ENCODE measurements at places on chromosomes 7 and 10.

DNA sequence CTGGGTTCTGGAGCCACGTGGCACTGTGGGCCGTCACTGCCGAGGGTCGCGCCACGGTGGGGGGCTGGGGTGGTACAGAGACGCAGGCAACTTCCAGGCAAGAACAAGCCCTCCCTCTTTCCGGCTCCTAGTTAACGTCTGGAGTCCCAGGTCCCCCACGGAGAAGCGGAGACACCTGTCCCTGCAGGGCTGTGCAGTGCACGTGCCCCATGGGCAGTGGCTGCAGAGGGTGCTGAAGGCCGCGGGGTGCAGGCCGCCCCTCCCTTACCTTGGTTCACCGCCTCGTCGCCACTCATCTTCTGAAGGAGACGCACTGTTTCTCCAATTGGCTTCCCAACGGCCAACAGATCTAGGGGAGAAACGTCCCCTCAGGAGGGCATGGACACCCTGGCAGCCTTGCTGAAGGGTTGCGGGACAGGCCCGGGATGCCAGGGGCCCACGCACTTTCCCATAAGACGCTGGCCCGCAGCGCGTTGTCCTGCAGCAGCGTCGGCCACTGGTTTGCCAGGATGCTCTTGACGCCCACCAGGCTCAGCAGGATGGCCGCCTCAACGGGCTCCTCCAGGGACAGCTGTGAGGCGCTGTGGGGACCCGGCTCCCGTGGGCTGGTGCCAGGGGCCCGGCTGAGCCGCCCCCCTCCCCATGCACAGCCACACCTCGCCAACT, 24.3 kb upstream of the NKX6-2 start:
- DNase-seq, result no peak

GRCh38 chr7:148611692-148612091, 21.1 kb downstream of the C7orf33 start:
- no peak for DNase-seq

GRCh38 chr10:48477616-48478015, 127.3 kb downstream of the ARHGAP22 start:
- no peak for DNase-seq

GRCh38 chr7:28433699-28434219, 21.4 kb downstream of the CREB5 start:
- DNase-seq, result no peak

GRCh38 chr10:77301305-77301730, 336.3 kb downstream of the KCNMA1 start:
- DNase-seq, result no peak

- no peak for DNase-seq
Measured at GRCh38 chr7:133491201-133491691, 238.4 kb downstream of the EXOC4 start.

GRCh38 chr10:31808258-31809218, 120.1 kb downstream of the ARHGAP12 start:
- no peak for DNase-seq

GRCh38 chr7:19144661-19145433, at the start of gene FERD3L:
Gene FERD3L, minus strand, starts transcription at chr7:19145421. Its CDS starts 59 bp downstream, at chr7:19145362.
- no peak for DNase-seq

GRCh38 chr7:143352531-143353002, 9.9 kb downstream of the FAM131B start:
- no peak for DNase-seq

- peak; percentile 44 for DNase-seq
Measured at GRCh38 chr7:92833766-92834506, 2.4 kb downstream of the CDK6 start.

GRCh38 chr10:1183033-1183396, 126.8 kb downstream of the WDR37 start:
- DNase-seq, result no peak

DNA sequence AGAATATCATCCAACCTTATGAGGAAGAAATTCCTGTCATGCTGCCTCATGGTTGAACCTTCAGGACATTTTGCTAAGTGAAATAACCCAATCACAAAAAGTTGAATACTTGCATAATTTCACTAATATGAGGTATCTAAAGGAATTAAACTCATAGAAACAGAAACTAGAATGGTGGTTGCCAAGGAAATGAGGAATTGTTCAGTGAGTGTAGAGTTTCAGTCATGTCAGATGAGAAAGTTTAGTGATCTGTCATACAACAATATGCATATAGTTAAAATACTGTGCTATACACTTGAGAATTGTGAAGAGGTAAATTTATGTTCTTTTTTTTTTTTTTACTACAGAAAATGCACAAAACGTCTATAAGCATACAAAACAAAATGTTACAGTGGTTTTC, 60.7 kb downstream of the R3HCC1L start:
- no peak for DNase-seq

- no peak for DNase-seq
Measured at GRCh38 chr7:64223366-64223765, 4.9 kb upstream of the ZNF679 start.

DNA sequence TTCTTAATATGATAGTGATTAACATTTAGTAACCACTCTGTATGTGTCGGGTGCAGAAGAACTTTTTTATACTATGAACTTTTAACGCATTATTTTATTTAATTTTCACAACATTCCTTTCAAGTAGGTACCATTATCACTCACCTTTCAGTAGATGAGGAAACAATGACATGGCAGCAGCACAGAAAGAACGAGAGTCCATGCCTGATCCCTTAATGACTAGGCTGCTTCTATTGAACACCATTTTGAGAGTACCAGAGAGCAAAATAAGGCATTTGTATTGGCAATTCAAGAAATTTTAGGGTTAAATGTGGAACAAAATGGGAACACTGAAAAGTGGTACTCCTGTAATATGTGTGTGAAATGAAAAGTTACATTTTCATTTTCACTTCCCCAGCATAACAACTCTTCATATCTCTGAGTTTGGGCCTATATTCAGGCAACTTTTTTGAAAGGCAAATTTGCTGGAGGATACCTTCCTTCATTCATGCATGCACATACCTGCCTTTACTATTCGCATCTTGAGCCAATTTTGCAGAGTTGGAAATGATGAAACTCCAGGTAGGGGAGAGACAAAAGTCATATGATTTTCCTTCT, 12.8 kb downstream of the LRRN3 start:
- DNase-seq, result no peak

GRCh38 chr7:7220821-7221220, 38.5 kb downstream of the C1GALT1 start:
- no peak for DNase-seq

DNA sequence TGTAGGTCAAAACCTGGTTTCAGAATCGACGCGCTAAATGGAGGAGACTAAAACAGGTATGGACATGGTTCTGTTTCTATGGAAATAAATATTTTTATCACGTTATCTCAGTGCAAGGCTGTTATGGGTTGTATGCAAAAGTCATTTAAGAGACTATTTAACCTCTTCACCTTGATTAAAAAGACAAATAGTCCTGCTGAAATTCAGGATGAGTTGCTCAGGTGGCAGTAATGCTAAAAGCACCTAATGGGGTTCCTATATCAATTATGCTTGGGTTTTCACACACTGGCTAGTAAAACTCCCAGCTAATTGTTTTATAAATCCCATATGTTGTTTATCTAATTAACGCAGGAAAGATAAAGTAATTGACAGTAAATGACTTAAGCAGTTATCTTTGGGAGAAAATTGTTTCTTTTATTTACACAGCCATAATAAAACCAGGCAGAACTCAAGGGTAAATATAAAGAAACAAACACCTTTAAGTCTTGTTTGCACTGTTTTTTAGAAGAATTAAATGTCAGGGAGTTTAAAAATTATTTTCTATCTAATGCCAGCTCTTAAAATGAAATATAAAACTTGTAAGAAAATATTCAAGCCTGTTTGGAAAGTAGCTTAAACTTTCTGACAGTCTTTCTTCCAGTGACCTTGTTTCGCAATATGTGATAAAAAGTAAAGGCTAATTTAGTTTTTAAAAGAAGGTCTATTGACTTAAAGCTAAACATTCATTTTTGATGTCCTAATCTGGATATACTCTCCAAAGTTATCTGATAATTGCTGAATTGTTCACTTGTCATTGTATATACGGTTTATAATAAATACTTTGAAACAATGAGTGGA, 3.2 kb downstream of the HHEX start:
- no peak for DNase-seq

DNA sequence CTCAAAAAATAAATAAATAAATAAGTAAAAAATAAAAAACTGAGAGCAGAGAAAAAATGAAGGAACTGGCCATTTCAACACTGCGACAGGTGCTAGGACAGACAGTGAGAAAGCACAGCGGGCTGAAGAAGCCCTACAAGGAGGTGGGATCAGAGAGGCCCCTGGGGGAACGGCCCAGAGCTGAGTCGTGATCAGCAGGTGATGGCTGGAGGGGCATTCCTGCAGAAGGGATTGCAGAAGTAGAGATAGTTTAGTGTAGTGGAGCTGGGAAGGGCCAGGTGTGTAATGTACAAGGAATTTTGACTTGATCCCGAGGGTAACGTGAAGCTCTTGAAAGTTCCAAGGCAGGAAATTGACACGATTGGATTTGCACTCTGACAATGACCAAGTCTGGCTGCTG, 112.1 kb downstream of the CUL2 start:
- no peak for DNase-seq

DNA sequence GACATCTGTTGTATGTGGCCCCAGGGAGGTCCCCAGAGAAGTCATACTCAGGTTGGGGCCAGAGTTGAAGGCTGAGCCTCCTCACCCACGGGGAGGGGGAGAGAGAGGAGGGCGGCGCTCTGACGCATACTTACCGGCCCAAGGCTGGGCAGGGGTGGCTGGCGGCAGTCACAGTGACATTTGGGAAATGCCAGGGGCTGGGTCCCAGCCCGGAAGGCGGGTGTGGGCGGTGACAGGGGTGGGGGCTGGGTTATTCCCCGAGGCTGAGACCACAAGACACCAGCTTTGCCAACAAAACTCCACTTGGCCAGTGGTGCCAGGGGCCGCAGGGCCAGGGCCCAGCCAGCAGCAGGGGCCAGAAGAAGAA, 41.1 kb downstream of the RASGEF1A start:
- no peak for DNase-seq

DNA sequence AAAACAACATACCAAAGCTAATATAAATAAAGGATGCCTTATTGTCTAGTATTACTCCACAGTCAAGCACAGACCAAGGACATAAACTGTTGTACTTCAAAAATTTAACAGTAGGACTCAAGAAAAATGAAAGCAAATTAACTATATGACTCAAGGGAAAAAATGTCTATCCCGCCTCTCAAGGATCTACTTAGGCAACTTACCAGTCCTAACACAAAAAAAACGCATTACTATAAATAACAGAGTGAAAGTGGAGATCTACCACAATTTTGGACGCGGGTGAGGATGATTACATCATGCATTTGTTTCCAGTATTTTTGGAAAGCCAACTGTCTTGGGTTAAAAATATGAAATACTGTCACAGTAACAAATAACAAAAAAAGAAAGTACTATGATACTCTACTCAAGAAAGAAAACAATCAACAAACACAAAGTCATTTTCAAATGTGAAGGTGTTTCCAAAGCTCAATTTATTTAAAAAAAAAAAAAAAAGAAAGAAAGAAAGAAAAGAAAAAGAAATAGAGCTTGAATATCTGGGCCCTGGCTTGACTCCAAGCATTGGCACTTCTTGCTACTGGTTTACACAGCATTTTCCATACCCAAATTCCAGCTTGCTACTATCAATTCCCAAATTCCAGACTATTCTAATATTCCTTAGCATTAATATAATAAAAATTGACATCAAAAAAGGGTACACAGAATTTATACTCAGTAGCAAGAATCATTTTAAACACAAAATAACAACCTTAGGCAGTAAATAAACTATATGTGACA, 99.4 kb downstream of the RSU1 start:
- no peak for DNase-seq

DNA sequence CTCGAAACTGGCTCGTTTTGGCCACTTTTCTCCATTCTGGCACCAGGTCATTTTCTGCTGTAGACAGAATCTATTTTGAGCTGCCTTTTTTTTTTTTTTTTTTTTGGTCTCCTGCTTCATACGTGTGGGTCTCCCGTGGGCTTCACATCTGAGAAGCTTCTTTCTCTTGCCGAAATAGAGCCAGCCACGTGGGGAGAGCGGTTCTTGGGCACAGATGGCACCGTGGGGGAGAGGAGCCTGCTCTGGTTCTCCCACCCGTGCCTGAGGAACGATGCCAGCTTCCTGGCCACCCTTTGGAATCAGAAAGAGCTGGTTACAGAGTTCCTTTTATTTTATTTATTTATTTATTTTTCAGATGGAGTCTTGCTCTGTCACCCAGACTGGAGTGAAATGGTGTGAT, 48.7 kb upstream of the OCM2 start:
- no peak for DNase-seq

DNA sequence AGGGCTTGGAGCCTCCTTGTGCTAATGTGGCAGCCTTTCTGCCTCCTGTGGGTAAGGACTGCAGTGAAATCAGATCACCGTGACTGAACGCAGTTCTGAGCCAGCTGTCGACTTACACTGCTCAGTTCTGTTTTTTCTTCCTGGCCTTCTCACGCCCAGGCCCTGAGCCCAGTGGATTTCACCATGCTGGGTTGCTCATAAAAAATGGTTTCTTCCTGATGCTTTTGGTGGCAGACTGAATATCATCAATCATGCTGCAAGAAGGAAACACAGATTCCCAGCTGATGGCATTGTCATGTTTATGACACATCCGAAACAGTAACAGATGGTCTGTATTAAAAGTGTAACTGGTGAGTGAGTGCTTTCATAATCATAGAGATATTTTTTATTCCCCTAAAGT, 389.6 kb downstream of the GALNT17 start:
- DNase-seq, result no peak

- no peak for DNase-seq
Measured at GRCh38 chr7:106535234-106535932, 125.6 kb downstream of the CCDC71L start.

DNA sequence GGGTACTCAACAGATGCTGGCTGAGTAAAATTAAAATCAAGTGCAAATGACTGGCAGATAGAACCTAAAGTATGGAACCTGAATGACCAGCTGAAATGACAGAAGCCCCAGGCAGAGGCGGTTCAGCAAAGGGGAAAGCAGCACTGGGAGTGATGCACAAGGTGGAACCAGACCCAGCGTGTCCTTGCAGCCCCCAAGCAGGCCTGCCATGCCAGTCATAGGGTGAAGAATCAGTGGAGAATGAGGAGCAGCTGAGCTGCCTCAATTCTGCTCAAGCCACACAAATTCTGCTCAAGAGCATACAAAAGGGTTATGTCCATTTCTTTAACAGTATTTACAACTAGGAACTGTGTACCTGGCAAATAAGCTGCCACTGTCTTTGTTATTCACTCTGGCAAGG, 8.7 kb downstream of the ACTR1A start:
- DNase-seq, result no peak

- DNase-seq, result no peak
Measured at GRCh38 chr10:62297857-62298256, 29.2 kb upstream of the RTKN2 start.

- peak; percentile 73 for DNase-seq
Measured at GRCh38 chr10:131885391-131886165, 15.2 kb upstream of the PPP2R2D start.

- DNase-seq, result no peak
Measured at GRCh38 chr7:158649279-158649678, 55.3 kb downstream of the NCAPG2 start.

DNA sequence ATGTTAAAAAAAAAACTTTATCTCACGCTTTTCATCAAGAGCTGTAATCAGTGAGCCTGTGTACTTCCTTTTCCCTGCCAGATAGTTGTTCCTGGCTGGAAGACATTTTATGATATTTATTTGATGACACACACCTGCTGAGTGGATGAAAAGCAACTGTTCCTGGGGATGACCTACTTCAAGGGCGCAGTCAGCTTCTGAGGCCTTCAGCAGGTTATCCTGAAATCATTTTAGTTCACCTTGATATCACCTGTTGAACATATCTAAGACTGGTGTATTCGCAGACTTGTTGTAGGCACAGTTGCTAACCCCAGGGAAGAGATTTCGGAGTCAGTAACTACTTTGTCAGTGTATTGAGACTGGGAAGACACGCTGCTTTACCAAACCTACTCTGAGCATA, 234.5 kb upstream of the TCF7L2 start:
- no peak for DNase-seq
